ENCODE measurements at places on chromosomes 4 and X.

DNA sequence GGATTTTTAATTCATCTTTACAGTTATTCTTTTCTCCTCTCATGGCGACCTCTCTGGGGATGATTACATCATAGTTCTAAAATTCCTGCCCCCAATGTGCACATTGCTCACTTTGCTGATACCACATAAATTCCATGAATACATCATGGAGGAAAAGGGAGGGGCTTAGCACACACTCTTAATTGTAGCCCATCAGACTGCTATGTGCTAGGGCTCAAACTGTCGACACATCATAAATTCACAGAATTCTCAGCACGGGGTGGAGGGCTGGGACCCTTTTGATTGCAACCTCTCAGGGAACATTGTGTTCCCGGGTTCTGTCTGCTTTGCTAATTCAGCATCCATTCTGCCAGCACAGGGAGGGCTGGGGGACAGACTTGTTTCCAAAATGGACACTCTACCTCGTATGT is 592.9 kb downstream of the BCOR start:
- DNase-seq: no peak

DNA sequence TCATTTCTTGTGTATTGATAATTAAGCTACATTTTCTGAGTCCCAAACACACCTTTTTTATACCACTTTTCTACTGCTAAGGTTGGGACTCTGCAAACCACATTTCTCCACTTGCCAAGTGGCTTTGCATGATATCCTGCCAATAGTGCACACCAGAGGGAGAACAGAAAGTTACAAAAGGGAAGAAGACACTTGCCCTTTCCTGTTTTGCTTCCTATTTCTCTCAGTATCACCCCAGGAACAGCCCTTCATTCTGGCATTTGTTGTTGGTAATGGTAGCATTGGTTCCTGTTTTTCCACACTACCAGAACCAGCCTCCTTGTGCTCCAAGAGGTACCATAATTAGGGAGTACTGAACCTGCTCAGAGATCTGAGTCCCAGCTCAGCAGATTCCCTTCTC is 87.1 kb downstream of the HDX start:
- DNase-seq: no peak

- DNase-seq: no peak
Measured at GRCh38 chr4:28788929-28789490, 1928.4 kb downstream of the STIM2 start.

- DNase-seq: no peak
Measured at GRCh38 chr4:76550966-76551780, 116.1 kb downstream of the SHROOM3 start.

DNA sequence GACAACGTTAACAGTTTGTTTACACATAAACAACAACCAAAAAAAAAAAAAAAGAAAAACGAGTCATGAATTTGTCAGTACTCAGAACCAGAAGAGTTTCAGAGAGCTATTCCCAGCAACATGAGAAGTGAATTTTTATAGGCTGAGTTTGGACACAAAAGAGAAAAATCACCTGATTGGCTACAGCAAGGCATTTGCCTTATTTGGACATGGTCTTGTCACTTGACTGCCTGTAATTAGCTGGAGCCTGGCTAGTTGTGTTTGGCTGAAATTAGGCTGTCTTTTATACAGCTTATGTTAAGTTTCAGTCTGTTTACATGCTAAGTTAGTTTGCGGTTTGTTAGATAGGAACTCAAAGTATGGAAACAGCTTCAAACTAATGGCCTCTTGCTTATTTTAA is 880 bp upstream of the TEX13A start:
- no peak for DNase-seq

GRCh38 chr4:6964858-6965257 is 55.2 kb downstream of the TBC1D14 start:
- DNase-seq: no peak

All from occipital lobe (tissue), 3 donors.